ENCODE measurements at places on chromosomes 3 and 15.

DNA sequence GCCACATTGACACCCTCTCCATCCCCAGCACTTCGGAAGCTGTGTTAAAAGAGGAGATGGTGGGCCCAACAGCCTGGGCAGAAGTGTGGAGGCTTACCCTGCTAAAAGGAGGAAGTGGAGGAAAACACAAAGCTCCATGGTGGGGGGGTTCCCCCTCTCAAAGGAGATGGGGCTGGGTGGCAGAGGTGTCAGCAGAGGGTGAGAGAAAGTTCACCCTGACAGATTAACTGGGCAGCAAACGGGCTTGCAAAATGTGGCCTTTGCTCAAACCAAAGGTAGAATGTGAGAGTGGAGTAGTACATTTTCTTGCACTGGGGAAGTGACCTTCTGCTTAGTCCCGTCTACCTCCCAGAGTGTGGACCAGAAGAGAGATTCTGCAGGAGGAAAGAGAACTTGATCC, 44.7 kb downstream of the MYO1E start:
- no peak for DNase-seq

GRCh38 chr3:144662729-144663128, 691.1 kb downstream of the DIPK2A start:
- no peak for DNase-seq

GRCh38 chr3:78497021-78497420, 1270.8 kb downstream of the ROBO1 start:
- DNase-seq: no peak

- no peak for DNase-seq
These were observed 146.5 kb downstream of the FILIP1L start for GRCh38 chr3:99967796-99968195.

GRCh38 chr3:161822291-161822690, 325.7 kb downstream of the OTOL1 start:
- DNase-seq: no peak

GRCh38 chr3:7875925-7876324, 625.7 kb upstream of the LMCD1 start:
- DNase-seq: no peak

DNA sequence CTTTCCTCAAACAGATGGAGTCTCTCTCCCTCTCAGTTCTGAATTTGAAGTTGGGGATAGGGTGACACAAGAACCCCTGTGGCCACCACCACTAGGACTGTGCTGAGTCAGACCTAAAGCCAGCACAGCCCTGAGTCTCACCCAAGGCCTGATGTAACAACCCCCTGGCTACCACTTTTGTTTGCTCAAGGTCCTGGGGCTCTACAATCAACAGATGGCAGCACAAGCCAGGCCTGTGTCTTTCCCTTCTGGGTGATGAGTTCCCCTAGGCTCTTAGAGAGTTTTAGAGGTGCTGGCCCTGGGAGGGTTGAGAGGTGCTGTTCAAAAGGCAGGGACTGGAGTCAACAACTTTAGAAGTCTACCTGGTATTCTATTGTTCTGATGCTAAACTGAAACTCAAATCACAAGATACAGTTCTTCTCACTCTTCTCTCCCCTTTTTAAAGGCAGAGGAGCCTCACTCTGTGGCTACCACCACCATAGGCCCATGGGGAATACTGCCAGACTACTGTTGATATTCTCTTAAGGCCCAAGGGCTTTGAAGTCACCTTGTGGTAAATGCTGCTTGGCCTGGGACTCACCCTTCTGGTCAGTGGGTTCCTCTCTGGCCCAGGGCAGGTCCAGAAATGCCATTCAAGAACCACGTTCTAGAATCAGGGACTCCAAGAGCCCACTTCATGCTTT, 6.5 kb downstream of the OR5K4 start:
- DNase-seq: no peak
